ENCODE measurements at places on chromosomes 3 and 15.

- DNase-seq: no peak
These were observed 1010.3 kb downstream of the NAALADL2 start for GRCh38 chr3:175869404-175869803.

DNA sequence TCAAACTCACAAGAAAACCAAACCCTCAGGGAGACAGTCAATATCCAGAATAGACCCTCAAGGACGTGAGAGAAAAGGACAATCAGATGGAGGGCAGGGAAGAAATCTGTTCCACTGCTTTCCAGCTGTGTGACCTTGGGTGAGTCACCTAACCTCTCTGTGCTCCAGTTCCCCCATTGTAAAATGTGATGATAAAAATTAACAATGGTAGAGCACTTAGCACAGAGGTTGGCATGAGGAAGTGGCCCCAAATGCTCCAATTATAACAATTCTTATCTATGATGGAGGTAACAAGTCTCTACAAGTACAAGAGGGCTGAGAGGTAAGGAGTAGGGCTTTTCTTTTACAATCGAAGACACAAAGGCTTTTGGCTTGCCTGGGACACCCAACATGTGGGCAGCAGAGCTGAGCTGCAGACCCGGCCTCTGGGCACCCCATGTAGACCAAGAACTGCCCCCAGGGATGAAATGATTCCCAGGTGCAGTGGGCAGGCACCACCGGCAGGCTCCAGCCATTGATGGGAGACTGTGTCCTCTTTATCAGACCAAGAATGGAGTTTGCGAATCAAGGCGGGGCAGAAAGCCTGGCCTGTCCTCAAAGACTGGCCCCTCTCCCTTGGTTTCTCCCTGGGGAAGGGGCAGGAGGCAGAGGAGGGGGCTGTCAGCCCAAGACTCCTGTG, 22.0 kb downstream of the WNT7A start:
- no peak for DNase-seq

DNA sequence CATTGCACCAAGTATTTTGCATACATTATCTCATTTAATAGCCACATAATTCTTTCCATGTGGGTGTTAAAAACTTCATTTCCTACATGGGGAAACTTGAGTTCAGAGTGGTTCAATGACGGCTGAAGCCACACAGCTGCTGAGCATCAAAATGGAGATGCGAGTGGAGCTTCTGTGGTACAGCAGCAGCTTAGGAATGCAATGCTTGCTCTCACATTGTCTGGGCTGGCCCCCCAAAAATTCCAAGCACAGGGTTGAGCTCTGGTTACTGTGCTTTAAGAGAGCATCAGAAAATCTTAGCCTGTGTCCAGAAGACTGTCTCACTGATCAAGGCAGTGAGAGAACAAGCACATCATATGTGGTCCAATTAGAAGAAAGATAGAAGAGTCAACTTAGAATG, 57.4 kb upstream of the GADL1 start:
- DNase-seq: no peak

- DNase-seq: no peak
These were observed 30.7 kb downstream of the CD200R1L start for GRCh38 chr3:112815981-112816380.

DNA sequence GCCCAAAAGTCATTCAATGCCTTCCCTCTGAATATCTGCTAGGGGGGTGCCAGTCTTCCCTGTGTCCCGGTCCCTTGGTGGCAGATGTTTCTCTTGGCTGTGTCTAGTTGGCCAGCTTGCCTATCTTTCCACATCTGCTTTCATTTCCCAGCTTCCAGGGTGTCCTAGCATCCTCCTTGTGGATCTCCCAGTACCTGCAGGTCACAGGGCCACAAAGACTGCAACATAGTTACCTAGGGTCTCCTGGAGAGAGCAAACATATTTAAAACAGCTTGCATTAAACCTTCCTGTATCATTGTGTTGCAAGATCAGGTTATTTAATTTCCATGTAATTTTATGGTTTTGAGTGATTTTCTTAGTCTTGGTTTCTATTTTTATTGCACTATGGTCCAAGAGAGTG, 400.1 kb downstream of the GRM7 start:
- DNase-seq: no peak

GRCh38 chr3:37129871-37130270, 44.5 kb downstream of the LRRFIP2 start:
- no peak for DNase-seq

- DNase-seq: no peak
These were observed 995.3 kb downstream of the OTOL1 start for GRCh38 chr3:162491952-162492351.

DNA sequence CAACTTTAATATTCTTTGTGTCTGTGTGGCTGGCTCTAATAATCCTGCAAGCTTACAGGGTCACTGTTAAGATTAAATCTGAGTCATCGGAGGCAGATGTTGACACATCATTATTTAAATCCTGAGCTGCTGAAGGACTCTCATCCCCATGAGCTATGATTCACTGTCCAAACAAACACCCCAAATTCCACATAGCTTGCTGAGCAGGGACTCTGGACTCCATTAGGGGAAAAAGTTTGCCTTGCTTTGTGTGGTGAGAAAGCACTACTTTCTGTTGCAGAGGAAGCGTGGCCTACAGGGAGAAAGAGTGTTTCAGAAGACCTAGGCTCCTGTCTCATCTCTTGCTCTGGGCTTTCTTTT, 213.7 kb downstream of the PDCD6IP start:
- DNase-seq: no peak

GRCh38 chr3:185677146-185677829, 91.2 kb downstream of the SENP2 start:
- no peak for DNase-seq

GRCh38 chr3:53677413-53677812, 168.8 kb downstream of the CHDH start:
- DNase-seq: no peak

DNA sequence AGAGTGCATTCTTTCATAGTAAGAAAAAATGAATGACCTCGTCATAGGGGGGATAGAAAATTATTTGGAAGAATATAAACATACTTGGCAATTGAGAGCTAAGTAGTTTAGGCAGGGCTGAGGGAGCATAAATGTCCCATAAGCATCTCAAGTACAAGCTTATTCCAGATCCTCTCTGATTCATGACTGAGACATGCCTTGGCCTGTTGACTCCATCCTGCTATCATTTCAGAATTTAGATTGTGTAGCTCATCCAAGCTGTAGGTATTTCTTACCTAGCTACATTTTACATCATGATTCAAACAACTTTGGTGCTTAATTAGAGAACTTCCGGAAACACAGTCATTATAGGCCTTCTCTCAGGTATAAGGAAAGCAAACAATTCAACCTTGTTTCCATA, 12.3 kb downstream of the POGLUT1 start:
- DNase-seq: no peak

DNA sequence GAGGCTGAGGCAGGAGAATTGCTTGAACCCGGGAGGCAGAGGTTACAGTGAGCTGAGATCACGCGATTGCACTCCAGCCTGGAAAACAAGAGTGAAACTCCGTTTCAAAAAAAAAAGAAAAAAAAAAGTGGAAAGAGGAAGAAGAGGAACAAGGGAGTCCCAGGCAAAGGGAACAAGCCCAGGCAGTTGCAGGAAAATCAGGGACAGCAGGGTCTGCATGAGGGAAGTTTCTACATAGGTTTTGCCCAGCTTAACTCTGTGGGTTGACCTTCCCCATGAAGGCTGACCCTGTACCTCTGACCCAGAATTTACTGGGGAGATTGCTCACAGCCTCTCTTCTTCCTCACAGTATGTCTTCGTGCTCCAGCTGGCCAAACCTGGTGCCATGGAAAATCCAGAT, 12.3 kb downstream of the RBP1 start:
- no peak for DNase-seq

- no peak for DNase-seq
These were observed 353.3 kb downstream of the LPP start for GRCh38 chr3:188507244-188507720.

DNA sequence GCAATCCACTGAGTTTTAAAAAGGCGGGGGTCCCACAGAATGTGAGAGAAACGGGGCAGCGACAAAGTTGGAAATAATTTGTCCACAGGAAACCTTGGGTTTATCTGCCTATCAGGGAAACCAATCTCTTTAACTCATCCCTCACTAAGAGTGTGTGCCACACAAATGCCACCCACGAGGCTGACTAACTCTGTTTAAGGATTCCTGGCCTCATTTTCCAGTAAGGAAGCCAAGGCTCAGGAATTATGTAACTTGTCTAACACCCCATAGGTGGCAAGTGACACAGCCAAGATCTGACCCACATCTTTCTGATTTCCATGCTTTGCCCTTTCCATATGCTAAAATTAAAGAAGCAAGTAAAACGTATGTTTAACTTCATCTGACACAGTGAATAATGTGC, 263.2 kb downstream of the CNTN3 start:
- no peak for DNase-seq

GRCh38 chr3:74639681-74640080, 25.2 kb upstream of the CNTN3 start:
- no peak for DNase-seq

- DNase-seq: peak; percentile 41
These were observed 28.8 kb upstream of the MAGEF1 start for GRCh38 chr3:184740509-184741258.

DNA sequence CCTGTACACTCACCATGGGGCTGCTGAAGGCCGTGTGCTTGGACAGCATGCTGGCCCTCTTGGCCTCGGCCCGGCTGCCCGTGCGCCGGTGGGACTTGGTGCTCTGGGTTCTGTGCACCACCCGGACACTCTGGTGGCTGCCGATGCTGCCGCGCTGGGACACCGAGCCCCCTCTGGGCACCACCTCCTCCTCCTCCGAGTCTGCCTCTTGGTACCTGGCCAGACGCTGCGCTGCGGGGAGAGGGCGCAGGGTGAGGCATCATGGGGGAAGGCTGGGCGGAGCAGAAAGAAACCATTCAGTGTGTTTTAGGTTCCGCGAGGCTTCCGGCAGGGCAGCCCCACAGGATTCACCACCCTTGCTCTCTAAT, 145.0 kb downstream of the ATP10A start:
- DNase-seq: no peak

GRCh38 chr3:155015776-155016436, 64.2 kb upstream of the MME start:
- no peak for DNase-seq

GRCh38 chr3:22568285-22568684, 634.8 kb upstream of the UBE2E2 start:
- no peak for DNase-seq

DNA sequence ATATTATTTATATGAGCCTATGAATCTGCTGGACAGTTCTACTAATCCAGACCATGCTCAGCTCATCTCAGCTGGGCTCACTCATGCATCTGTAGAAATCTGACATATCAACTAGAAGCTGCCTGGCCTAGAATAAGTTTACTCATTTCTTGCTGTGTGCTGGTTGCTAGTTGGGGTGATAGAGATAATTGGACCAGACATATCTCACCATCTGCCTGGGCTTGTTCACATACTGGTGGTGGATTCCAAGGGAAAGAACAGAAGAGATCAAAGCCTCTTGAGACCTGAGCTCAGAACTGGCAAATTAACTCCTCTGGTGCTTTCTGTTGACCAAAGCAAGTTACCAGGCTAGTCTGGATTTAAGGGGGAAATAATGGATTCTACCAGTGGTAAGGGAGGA, 109.1 kb downstream of the NSUN3 start:
- no peak for DNase-seq

DNA sequence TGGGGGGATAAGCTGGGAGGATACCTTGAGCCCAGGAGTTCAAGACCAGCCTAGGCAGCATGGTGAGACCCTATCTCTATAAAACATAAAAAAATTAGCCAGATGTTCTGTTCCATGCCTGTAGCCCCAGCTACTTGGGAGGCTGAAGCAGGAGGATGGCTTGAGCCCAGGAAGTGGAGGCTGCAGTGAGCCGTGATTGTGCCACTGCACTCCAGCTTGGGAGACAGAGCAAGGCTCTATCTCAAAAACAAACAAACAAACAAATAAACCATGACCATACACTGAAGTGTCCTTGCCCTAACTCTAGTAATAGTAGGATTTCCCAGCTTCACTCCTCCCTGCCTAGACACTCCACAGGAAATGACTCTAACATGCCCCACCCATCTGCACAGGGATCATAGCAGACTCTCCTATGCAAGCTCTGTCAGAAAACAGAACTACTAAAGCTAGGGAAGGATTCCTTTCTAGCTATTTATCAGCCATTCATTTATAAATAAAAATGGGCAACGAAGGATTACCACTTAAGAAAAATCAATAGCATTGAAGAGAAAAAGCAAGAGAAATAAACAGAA, 4.6 kb downstream of the ERICH6 start:
- DNase-seq: no peak

DNA sequence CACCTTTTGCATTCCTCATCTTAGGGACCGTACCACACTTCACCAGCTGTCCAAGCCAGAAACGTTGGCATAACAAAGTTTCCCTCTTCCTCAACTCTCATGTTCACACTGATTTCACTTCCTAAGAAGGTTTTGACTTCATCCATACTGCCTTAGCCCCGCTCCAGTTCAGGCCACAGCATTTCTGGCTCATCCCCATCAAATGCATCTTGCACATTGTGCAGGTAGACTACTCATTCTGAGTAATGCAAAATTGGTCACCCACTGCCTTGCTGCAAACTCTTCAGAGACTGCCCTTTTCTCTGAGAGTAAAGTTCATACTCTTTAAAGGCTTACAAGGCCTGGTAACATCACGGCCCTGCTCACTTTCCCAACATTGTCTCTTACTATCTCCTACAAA, 8.8 kb downstream of the NUSAP1 start:
- no peak for DNase-seq

DNA sequence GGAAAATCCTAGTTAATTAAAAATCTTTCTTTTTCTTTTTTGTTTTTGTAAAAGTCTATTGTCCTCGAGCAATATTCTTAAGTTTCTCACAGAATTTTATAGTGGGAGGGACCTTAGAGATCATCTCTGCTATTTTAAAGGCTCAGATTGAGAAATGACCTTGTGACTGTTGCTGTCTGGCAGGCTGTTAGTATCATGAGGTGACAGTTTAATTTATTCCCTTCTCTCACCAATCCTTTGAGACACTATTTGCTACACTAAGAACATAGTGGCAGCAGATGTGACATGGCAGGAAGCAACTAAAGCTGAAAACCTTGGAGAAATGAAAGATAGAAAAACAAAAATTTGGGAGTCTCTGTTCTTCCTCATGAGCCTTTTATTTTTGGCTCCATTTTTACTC, 24.9 kb downstream of the APPL1 start:
- DNase-seq: no peak

DNA sequence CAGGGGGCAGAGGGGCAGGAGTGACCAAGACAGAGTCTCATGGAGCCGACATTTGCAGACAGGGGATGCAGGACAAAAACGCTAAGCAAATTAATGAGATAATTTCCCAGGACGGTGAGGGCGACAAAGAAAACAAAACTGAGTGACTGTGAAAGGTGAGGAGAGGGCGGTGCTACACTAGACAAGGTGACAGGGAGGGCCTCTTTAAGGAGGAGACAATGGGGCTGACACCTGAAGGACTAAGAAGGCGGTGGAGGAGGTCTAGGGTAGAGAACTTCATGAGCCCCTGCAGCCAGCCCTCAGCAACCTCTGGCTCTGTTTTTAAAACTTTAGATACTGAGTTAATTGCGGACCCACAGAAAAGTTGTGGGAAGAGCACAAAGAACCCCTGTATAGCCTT, 41.6 kb downstream of the IQSEC1 start:
- DNase-seq: no peak
